ENCODE measurements at places on chromosomes 12 and 14. TPM values are rescaled to one million over a fixed set of nuclear protein-coding genes. Genes with fewer than 3 reads are reported as not detected.

Gene TAS2R46
- total RNA-seq: 0.29 TPM

Gene RND1
- not detected for total RNA-seq

Gene WNT1
- total RNA-seq: not detected

DNA sequence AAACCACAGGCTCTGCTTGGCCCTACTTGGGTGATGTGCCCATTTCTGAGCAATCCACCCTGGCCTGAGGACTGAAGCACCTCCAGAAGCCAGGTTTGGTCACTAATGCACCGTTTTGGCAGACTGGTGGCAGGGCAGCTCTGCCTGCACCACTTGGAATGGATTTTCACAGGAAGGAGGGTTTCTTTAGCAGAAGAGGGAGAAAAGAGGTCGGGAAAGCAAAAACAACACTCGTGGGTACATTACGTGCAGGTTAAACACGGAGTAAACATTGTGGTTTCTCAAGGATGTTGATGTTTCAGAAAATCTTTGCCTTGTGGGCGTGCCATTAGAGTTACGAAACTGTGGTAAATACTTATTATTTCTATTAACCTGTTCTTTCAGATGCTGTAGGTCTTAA lies 70.8 kb downstream of the KCNA5 start:
- no peak for DNase-seq

- DNase-seq: no peak
Measured at GRCh38 chr12:94593822-94594442, 56.4 kb downstream of the TMCC3 start.

GRCh38 chr12:188910-189621 lies 24.9 kb downstream of the SLC6A12 start:
- DNase-seq: peak; percentile 17

DNA sequence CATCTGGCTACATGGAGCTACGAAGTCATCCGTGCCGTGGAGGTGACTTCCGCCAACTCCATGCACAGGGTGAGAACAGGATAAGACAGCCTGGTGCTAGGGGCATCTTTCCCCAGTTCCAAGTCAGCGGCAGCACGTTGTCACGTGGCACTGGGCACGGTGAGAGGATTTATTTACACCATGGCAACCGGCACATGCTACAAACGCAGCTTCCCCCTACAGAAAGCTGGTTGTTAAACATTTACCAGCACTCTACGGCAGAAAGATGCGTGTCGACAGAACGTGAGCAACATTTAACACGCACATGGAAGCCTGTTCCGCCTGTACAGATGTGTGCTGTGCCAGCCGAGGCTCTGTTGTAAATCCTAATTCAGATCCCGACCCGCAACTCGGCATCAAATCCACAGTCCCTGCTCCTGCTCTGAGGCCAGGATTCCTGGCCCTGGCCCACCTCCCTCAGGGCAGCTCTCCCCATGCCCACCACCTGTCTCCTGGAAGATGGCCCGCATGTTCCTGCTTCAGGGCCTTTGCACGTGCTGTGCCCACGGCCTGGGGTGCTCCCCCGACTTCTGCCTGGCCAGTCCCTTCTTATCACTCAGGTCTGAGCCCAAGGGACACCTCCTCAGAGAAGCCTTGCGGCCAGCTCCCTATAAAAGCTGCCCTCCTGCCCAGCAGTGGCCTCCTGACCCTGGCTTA lies 114.1 kb downstream of the RFLNA start:
- no peak for DNase-seq

DNA sequence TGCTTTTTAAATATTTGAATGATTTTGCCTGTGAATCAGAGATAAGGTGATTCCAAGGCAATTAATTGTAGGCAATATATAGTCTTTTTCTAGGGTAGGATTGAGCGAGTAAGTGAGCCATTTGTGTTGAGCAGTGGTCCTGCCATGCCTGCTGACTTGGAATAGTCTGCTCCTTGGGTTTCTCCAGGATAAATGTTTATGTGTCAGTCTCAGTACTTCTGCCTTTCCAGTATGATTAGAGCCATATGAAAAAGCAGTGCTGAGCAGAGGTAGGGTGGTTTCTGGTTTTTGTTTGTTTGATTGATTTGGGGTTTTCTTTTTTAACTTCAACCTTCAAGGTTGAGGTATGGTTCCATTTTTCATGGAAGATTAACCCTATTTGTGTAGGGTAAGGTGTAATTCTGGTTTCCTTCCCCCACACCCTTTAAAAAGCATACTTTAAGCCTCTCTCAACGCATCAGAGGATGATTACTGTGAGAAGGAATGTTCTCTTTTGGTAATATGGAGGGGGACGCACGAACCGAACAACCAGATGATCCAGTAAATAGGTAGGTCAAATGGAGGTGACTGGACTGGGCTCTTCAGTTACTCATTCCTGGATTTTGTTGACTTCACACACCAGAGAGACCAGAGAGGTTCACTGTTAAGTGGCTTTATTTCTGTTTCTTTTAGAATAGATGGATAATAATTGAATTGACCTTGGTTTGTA lies 22.7 kb downstream of the FRMD6 start:
- peak; percentile 61 for DNase-seq

GRCh38 chr12:112162241-112162790 lies 37.0 kb downstream of the TRAFD1 start:
- DNase-seq: no peak

All from HFFc6 (cell line).